ENCODE measurements at places on chromosomes 7 and 10.

- DNase-seq: no peak
Measured at GRCh38 chr10:88253128-88253527, 330.0 kb downstream of the RNLS start.

DNA sequence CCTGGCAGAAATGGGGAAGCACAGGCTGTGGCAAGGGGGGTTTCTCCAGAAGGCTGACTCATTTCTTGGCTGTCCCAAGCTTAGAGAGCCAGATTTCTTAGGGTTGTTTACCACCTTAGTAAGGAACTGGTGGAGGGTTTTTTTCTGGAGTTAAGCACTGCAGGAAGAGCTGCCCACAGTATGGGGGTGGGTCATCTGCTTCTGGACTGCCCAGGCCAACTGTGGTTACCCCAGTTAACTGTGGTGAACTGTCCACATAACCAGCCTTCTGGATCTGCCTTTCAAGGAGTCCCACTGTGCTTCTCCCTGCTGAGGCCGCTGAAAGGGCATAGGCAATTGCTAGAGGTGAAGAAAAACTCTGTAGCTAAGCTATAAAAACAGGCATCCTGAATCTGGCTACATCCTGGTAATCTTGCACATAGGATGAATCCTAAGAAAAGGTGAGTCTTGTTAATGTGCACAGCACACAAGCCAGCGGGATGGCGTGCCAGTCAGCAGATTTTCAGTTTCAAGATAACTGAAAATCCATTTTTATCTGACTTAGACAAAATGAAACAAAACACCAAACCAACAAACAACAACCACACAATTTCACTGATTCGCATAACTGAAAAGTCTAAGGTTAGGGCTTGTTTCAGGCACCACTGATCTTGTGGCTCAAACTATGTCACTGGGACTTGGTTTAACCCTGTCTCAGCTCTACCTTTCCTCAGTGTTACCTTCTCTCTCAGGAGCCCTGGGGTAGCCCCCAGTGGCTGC lies 21.6 kb upstream of the TSPAN33 start:
- no peak for DNase-seq

- DNase-seq: no peak
Measured at GRCh38 chr10:69851306-69851705, 49.6 kb downstream of the COL13A1 start.

DNA sequence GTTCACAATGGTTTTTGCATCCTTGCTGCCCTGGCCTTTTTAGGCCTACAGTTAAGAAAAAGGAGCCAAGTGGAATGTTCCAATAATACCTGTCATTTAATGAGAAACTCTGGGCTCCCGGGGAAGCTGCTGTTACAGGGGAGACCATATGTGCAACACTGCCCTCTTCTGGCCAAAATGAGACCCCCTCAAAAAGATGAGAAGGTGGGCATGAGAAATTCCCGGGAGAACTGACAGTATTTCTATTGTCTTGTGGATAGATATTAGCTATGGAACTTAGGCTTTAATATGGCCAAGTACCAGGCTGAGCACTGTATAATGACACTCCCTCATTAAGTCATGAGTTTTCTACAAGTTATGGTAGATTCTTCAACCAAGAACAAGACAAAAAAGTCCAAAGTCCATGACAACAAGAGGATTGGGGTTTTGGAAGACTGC lies 99.4 kb downstream of the CCDC3 start:
- peak; percentile 76 for DNase-seq

DNA sequence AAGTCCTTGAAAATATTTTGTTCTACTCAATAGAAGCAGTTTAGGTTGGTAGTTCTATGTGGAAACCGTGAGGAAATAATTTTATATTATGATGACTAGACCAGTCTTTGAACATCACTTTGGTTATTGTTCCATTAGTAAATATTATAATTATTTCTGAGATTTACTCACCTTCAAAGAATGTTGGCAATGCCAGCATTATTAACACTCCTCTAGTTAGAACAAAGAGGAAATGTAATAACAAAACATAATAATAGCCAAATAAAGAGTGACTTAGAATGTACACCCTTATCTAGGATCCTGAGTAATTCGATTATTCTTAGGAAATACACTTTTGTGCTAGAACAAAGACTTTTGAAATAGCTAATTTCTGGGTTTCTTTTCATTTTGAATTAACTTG lies 121.1 kb downstream of the CFTR start:
- DNase-seq: no peak

GRCh38 chr10:61662794-61663259 lies at the start of gene CABCOCO1:
CABCOCO1 (plus strand) TSS chr10:61662929; CDS start chr10:61662973, 44 bp downstream.
- DNase-seq: peak; percentile 25

DNA sequence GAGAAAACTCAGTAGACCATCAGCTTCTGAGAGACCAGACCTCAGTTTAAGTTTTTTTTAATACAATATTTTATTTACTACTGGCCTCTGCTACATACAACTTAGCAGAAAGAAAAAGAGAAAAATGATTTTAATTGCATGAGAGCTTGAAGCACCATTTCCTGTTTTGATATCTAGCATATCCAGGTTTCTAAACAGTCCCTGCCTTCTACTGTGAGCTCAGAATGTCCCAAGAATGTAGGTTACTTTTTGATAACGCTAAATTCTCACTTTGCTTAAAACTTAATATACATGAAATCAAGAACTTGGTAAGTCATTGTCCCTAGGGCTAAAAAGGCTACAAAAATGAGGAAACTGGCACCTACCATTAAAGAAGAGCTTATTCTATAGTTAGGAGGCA lies 7.0 kb downstream of the TMEM243 start:
- DNase-seq: no peak

GRCh38 chr7:66537876-66538275 lies 90.8 kb upstream of the KCTD7 start:
- DNase-seq: no peak

DNA sequence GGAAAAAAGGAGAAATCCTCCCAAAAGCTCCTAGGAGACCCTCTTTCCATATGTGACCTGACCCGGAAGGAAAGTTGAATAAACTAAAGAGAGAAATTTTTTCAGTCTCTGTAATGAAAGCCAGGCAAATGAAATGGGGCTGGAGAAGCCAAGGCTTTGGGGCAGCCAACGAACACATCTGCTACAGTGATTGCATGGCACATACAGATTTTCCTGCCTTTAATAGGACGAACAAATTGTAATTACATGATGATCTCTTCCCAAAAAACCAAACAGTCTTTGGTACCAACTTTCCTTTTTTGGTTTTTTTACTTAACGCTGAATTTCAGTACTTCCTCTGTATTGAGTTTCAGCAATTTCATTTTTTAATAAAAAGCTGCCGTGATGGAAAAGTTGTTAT lies 23.5 kb upstream of the PTN start:
- DNase-seq: no peak

DNA sequence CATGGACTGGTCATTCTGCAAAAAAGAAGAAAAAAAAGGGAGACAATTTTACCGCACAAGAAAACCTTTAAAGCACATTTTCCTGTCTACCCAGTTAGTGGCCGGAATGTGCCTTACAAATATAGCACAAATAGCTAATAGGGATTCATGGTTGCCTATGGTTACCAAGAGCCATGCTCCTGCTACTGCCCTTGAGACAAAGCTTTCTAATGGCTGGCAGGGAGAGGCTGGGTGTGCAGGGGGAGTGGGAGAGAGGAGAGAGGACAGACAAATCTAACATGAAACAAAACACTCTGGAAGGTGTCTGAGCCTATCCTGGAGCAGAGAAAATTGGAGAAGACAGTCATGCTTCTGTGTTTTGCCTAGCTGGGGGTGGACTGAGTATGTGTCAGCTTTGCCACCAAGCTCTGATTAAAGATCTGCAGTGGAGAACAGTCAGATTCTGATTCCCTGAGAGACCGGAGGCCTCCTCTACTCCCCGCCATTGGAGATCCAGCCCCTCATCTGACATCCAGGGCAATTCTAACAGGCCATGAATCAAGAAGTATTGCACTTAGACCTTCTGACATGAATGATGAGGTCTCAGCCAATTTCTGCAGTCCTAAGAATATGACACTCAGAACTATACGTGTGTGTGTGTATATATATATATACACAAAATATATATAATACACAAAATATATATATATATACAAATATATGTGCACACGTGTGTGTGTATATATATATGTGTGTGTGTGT lies 80.2 kb downstream of the PRTFDC1 start:
- no peak for DNase-seq

GRCh38 chr10:121926671-121927317 lies 1.0 kb downstream of the ATE1 start:
- no peak for DNase-seq

DNA sequence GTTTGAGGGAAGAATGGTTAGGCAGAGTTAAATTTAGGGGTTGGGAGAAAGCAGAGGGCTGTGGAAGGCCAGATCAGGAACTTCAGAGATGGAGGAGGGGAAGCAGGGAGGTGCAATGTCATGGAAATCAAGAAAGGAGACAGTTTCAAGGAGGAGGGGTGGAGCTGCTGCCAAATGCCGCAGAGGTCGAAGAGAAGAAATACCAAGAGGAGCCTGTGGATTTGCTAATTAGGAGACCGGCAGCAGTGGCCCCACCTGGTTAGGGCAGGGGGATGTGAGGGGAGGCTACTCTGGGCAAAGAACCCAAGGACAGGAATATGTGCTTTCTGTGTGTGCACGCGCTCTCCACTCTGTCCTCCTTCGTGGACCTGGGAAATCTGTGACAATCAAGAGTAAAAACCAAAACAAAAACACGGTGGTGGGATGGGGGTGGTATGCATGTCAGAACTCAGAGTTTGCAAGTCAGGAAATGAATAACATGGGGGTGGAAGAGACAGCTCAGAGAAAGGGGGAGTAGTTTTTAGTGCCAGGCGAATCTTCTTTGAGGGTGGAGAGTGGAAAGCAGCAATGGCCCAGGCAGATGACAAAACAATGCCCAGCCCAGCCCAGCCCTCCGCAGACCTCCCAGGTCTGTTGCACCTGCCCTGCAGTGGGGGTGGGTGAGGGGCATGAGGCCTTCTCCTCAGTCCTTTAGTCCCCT lies 102.9 kb upstream of the PAX2 start:
- no peak for DNase-seq

GRCh38 chr10:23780331-23780730 lies 341.5 kb downstream of the OTUD1 start:
- no peak for DNase-seq

GRCh38 chr10:110803239-110803749 lies 68.4 kb upstream of the PDCD4 start:
- DNase-seq: no peak

- peak; percentile 91 for DNase-seq
Measured at GRCh38 chr10:29104661-29105399, 184.0 kb upstream of the LYZL1 start.

DNA sequence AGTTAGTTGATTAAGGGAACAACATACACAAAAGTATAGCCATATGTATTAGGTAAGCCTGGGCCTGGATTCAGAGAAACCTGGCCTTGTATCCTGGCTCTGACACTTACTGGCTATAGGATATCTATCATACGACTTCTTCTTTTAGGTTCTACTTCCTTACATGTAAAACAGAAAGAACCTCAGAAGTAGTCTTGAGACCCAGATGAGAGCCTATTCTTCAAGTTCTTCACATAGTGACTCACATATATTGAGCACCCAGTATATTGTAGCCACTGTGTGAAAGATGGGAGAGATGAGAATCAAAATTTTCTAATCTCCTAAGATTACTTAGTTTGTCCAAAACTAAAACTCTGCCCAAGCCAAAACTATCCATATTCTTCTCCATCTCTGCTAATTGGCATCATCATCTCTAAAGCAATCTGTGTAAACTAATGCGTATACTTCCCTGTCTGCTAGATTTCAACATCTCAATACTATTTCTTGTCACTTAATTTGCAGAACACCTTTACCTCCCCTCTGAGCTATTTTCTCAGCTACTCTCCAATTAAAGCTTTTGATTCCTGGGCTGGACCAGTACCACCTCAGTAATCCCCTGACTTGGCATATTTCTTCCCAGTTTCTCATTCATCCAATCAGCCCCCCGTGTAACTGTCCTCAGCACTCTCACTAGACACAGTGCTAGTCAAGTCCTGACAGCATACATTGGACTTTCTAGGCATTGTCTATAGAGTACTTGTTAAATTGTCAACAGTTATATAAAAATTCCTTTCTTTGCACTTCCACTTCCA lies 53.5 kb upstream of the MET start:
- DNase-seq: no peak

- DNase-seq: no peak
Measured at GRCh38 chr7:30116771-30117170, 18.0 kb upstream of the MTURN start.

GRCh38 chr10:28363376-28363775 lies 60.5 kb upstream of the MPP7 start:
- no peak for DNase-seq

GRCh38 chr7:74006451-74007241 lies 21.3 kb upstream of the ELN start:
- no peak for DNase-seq

GRCh38 chr10:94645285-94645684 lies 38.2 kb upstream of the CYP2C18 start:
- DNase-seq: no peak
